ENCODE measurements at places on chromosomes 5 and 9.

DNA sequence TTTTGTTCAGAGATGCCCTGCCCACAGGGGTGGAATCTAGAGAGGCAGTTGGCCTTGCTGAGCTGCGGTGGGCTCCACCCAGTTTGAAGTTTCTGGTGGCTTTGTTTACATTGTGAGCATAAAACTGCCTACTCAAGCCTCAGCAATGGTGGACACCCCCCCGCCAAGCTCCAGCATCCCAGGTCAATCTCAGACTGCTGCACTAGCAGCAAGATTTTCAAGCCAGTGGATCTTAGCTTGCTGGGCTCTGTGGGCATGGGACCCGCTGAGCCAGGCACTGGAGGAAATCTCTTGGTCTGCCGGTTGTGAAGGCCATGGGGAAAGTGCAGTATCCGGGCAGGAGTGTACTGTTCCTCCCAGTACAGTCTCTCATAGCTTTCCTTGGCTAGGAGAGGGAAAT is 55.5 kb downstream of the MINAR2 start:
- no peaks in the 10 kb centered on the region for H3K27me3 ChIP-seq
- H3K36me3 ChIP-seq: no peaks in the 10 kb centered on the region
- H3K4me3 ChIP-seq: no peak overlapping the region
- no peaks in the 10 kb centered on the region for H3K4me1 ChIP-seq
- H3K27ac ChIP-seq: no peak overlapping the region

DNA sequence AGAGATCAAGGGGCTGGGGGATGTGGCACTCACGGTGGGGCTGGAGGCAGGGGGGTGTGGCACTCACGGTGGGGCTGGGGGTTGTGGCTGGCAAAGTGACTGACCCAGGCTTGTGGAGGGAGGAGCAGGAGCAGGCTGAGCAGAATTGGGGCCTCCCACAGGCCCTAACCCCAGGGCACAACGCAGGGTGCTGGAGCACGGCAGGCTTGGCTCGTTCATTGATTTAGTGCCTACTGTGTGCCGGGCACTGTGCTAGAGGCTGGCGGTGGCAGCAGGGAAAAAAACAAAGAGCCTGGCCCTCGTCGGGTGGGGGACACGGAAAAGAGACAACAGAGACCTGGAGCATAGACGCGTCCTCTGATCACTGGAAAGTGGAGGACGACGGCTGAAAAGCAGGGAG is 80.9 kb downstream of the HMCN2 start:
- no peak overlapping the region for H3K4me3 ChIP-seq
- no peak overlapping the region for H3K27ac ChIP-seq
- H3K27me3 ChIP-seq: no peaks in the 10 kb centered on the region
- DNase-seq: no peak
- no peaks in the 10 kb centered on the region for H3K36me3 ChIP-seq

- no peak overlapping the region for H3K27ac ChIP-seq
- no peak overlapping the region for H3K4me3 ChIP-seq
Observed at GRCh38 chr9:93326056-93326455, 125.4 kb upstream of the FAM120A start.

DNA sequence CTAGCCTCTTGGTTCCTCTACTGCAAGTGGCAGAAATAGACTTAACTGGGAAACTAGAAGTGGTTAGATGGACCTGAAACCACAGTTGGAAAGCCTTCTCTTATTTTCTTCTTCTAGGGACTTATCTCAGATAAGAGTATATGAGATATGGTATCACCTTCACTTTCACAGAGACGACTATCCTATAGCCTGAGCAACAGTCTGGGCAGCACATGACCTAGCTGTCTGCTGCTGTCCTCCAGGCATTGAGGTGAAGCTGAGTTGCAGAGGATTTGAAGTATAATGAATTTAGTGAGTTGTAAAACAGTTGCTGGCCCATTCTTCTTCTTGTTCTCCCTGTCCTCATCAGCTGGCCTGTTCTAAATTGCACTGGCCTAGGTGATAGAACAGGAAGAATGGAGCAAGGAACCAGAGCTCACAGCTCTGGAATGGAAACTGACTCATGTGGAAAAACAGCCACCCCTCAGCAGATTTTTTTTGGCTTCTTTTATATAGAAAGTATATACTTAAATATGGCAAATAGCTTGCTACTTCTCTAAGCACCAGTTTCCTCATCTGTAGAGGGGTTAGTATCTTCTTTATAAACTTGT is 27.8 kb downstream of the RECK start:
- DNase-seq: no peak
- no peak overlapping the region for H3K27ac ChIP-seq
- no peaks in the 10 kb centered on the region for H3K4me1 ChIP-seq
- no peaks in the 10 kb centered on the region for H3K27me3 ChIP-seq
- peaks cover 4% of the 10 kb centered on the region for H3K36me3 ChIP-seq
- no peak overlapping the region for H3K4me3 ChIP-seq

GRCh38 chr9:88660611-88661010 is 125.6 kb downstream of the NXNL2 start:
- peaks cover 4% of the 10 kb centered on the region for H3K36me3 ChIP-seq
- H3K27ac ChIP-seq: no peak overlapping the region
- H3K4me3 ChIP-seq: no peak overlapping the region

GRCh38 chr9:76521906-76522305 is 62.9 kb downstream of the GCNT1 start:
- no peak for DNase-seq
- no peak overlapping the region for H3K27ac ChIP-seq
- no peaks in the 10 kb centered on the region for H3K4me1 ChIP-seq
- H3K27me3 ChIP-seq: no peaks in the 10 kb centered on the region
- H3K36me3 ChIP-seq: no peaks in the 10 kb centered on the region
- no peak overlapping the region for H3K4me3 ChIP-seq

- H3K27ac ChIP-seq: no peak overlapping the region
- no peaks in the 10 kb centered on the region for H3K36me3 ChIP-seq
- H3K27me3 ChIP-seq: peaks cover 10% of the 10 kb centered on the region
- H3K4me3 ChIP-seq: no peak overlapping the region
Observed at GRCh38 chr9:115385383-115386122, 267.6 kb upstream of the TNC start.

GRCh38 chr5:176540476-176540899 is 3.3 kb upstream of the RNF44 start:
- H3K4me1 ChIP-seq: peaks cover 49% of the 10 kb centered on the region
- DNase-seq: no peak
- peaks cover 51% of the 10 kb centered on the region for H3K36me3 ChIP-seq
- H3K4me3 ChIP-seq: peak overlapping the region; percentile 89
- H3K27ac ChIP-seq: peak overlapping the region; percentile 98

DNA sequence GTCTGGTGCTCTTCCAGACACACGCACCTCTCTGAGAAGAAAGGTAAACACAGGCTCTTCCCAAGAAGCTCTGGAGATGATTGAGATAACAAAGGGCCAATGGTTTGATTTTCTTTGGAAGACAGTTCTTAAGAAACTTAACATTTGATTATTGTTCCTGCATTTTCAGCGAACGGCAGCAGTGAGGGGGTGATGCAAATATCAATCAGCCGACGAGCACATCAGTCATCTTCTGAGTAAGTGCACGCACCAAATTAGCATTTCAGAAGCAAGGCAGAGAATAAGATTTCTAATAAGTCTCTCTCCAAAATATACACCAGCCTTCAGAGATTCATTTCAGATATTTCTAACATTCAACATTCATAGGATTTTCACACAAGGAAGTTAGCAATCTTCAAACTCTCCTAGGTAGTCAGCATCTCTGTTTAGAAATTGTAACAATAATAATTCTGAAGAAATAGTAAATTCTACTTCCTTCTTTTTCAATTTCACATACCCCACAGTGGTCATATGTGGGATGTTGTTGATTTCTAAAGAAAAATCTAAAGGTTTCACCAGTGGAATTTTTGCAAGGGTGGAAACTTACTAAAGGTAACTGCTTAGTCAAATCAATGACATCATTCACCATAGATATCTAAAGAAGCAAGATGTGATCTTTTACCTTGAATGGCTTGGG is 250.3 kb downstream of the SEC61B start:
- H3K27ac ChIP-seq: no peak overlapping the region
- H3K36me3 ChIP-seq: no peaks in the 10 kb centered on the region
- peaks cover 66% of the 10 kb centered on the region for H3K27me3 ChIP-seq

DNA sequence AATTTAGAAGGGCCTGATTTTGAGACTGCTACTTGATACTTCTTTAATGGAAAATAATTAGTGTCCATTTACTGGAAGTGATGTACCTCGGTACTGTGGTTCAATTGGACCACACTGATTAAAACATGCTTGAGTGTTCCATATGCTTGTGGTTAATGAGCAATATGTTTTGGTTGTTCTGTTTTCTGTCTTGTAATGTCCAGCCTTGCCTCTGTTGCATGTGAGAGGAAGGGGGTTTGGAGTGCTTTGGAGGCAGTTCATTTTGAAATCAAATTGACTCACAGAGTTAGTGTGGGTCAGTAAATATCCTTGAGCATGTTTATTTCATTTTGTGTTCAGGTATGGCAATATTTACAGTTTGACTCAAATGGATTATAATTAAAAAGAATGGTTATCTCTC is 334.4 kb downstream of the ARHGEF28 start:
- H3K36me3 ChIP-seq: no peaks in the 10 kb centered on the region
- no peaks in the 10 kb centered on the region for H3K4me1 ChIP-seq
- H3K27ac ChIP-seq: no peak overlapping the region
- no peak for DNase-seq
- H3K4me3 ChIP-seq: no peak overlapping the region

DNA sequence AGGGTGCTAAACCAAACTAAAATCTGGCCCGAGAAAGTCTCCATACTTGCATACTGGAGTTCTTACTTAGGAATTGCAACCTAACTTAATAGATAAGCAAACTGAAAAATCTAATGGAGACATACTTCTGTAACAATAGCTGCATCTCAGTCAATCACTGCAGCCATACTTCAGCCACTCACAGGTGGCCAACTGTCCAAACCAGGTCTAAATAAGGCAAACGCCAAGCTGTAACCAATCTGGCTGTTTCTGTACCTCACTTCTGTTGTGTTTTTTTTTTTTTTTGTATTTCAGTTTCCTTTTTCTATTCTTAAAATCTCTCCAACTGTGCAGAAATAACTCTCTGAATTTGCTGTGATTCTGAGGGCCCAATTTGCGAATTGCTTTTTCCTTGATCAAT is 4.4 kb upstream of the NDUFB6 start:
- H3K4me1 ChIP-seq: peaks cover 7% of the 10 kb centered on the region
- H3K27ac ChIP-seq: no peak overlapping the region
- H3K36me3 ChIP-seq: peaks cover 13% of the 10 kb centered on the region
- peaks cover 22% of the 10 kb centered on the region for H3K27me3 ChIP-seq

DNA sequence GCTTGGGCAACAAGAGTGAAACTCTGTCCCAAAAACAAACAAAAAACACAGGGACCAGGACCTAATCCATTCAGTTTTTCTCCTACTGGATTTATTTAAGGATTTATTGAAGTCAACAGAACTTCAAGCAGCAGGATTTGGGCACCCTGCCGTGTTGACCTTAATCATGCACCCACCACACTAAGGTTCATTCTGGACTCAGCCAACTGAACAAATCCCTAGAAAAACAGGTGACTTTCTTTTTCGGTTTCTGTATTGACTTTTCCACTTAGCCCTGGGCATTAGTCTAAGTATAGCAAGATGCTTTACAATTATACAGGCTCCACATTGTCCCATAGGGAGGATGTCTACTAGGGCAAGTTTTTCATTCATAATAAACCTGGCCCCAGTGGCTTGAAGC is 30.0 kb downstream of the ZNF131 start:
- no peaks in the 10 kb centered on the region for H3K27me3 ChIP-seq
- H3K4me3 ChIP-seq: no peak overlapping the region
- H3K27ac ChIP-seq: peak overlapping the region; percentile 49
- peaks cover 29% of the 10 kb centered on the region for H3K36me3 ChIP-seq

DNA sequence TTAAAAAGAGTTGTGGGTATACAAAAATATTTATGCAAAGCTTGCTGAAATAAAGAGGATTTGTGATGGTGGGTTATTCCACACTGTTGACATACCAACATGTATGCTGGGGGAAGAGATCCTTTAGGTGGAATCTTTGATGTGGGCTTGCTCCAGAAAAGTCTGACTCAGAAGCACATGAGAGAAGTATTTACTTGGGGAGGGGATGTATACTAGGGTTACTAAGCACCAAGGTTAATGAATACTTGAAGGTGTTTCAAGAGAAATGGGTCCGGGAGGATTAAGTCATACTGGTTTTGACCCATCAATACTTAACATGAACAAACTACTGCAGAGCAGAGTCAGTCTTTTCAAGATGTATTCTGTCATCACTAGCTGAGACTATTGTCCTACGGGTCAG is 316.4 kb upstream of the GRIN3A start:
- H3K4me3 ChIP-seq: no peak overlapping the region
- H3K36me3 ChIP-seq: no peaks in the 10 kb centered on the region
- DNase-seq: no peak
- H3K27me3 ChIP-seq: no peaks in the 10 kb centered on the region
- H3K27ac ChIP-seq: no peak overlapping the region
- no peaks in the 10 kb centered on the region for H3K4me1 ChIP-seq

DNA sequence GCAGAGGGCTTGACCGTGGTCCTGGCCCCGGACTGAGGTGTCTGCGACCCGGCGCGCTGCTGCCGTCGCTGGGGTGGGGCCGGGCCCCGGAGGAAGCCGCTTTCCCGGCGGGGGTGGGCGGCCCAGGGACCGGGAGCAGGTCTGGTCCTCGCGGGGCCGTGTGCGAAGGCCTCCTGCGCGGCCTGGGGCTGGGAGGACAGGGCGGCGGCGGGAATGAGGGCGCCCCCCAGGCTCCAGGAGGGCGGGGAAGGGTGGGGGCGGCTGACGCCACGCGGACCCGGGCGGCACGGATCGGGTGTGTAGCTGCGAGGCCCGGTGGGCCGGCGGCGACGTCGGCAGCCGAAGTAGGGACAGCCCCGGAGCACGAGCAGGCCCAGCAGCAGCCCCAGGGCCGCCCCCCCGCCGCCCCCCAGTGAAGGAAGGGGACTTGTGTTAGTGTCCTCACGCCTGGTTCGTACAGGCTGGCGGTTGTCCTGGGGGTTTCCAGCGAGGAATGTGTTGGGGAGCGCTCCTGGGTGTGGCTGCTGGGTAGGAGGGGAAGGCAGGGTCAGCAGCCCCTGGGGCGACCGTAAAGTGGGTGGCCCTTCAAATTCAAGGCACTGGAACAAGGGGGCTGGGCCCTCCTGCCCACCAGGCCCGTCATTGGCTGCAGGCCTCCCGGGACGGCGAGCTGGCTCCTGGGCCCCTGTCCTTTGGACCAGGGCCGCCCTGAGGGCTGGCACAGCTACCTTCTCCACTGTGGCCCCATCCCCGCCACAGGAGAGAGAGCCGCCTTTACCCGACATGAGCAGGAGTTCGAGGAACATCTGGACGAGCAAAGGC is 597 bp upstream of the TMEM250 start:
- H3K27me3 ChIP-seq: no peaks in the 10 kb centered on the region
- peak overlapping the region; percentile 64 for H3K4me3 ChIP-seq
- no peak for DNase-seq
- H3K27ac ChIP-seq: peak overlapping the region; percentile 65
- peaks cover 6% of the 10 kb centered on the region for H3K4me1 ChIP-seq
